ENCODE measurements at places on chromosomes 6 and 20.

- no peak for DNase-seq
Measured at GRCh38 chr20:13348311-13349234, 127.5 kb downstream of the ISM1 start.

GRCh38 chr20:37627060-37627766 lies 66.6 kb upstream of the CTNNBL1 start:
- DNase-seq, result no peak

- no peak for DNase-seq
Measured at GRCh38 chr6:23179994-23180393, 610.6 kb downstream of the HDGFL1 start.

DNA sequence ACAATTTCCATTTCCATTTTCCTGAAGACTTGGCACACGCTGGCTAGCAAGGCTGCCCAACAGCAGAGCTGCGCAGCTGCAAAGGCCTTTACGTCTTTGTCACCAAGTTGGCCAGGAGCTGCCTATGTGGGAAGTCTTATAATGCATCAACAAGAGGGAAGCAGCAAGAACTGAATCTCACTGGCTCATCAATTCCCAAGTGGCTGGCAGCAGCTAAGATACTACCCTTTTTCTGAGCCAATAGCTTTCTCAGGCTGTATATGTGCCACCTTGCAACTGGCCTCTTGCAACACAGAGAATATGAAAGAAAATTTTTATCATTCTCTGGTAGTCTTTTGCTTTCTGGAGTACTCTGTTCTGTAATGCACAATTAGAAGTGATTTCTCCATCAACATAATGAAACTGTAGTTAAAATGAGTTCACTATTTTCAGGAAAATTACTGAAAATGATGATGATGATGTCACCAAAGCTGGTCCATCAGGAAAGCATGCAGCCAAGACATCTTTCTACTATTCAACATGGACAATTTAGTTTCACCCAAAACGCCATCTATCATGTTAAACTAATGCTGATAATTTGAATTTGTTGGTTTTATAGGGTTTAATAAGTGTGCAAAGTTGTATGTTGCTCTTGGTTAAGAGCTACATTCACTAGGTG lies 97.3 kb upstream of the FOXA2 start:
- DNase-seq, result no peak

DNA sequence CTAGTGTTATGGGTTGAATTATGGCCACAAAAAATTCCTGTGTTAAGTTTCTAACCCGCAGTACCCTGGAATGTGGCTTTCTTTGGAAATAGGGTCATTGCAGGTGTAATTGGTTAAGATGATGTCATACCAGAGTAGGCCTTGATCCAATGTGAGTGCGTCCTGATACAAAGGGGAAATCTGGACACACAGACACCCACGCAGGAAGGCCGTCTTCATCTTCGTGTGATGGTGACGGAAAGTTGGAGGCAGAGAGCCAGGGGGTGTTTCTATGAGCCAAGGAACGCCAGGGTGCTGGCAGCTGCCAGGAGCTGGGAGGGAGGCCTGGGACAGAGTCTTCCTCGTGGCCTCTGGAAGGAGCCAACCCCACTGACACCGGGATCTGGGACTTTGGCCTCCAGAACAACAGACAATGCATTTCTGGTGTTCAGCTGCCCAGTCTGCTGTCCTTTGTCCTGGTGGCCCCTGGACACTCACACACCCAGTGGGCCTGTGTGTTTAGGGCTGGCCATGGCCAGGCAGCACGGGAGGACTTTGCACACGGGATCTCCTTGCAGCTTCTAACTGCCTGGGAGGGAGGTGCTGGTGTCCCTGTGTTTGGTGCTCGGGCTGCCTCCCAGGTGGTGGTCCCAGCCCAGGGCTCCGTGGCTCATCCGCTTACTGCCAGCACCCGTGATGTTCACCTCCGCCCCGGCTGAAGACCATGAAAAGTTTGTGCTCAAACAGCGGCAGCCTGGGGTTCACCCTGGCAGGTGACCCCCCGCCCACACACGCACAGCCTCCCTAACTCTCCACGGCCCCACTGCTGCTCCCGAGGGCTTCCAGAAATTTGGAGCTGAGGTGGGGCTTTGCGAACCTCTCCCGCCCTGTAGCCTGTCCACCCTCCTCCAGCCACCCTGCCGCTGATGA lies 53.4 kb upstream of the GATA5 start:
- DNase-seq, result no peak
